PC-9 (cell line): ENCODE measurements at places on chromosomes 2 and 18. TPM values are rescaled to one million over a fixed set of nuclear protein-coding genes. Genes with fewer than 3 reads are reported as not detected.

The FZD7 gene
- total RNA-seq = 26.8 and 30.9 TPM in 2 replicates

The TBR1 gene
- not detected in 2 replicates for total RNA-seq

GRCh38 chr2:27378096-27378808 is 2.3 kb downstream of the ZNF513 start:
- no peak for DNase-seq

The IL18R1 gene
- total RNA-seq = 1.9 and 3.4 TPM in 2 replicates

GRCh38 chr2:128789221-128789620 is 470.6 kb upstream of the HS6ST1 start:
- DNase-seq = no peak

DNA sequence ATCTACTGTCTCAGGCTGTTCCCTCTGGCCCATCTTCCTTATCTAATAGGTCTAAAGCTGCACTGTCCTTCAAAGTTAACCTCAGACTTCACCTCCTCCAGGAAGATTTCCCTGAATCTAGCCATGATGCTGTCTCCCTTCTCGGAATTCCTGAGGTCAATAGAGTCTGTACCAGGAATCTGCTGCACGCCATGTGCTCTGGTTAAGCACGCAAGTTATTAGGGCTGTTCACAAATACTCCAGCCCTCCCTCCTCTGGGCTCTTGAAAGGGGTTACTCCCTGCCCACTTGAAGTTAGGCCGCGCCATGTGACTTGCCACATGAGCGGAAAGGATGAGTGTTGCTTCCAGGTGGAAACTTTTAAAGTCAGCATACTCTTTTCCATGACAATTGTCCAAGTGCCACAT is 43.6 kb downstream of the MCFD2 start:
- DNase-seq = no peak

The OR6B2 gene
- not detected in 2 replicates for total RNA-seq

The HOXD11 gene
- not detected in 2 replicates for total RNA-seq

The XIRP2 gene
- not detected in 2 replicates for total RNA-seq

The IL1RN gene
- total RNA-seq = 5.0 and 8.4 TPM in 2 replicates

The OTOF gene
- total RNA-seq = not detected in 2 replicates

GRCh38 chr18:79523736-79524180 is 128.0 kb downstream of the NFATC1 start:
- DNase-seq = no peak

- no peak for DNase-seq
Observed at GRCh38 chr2:52115750-52116149, 1083.8 kb upstream of the NRXN1 start.

DNA sequence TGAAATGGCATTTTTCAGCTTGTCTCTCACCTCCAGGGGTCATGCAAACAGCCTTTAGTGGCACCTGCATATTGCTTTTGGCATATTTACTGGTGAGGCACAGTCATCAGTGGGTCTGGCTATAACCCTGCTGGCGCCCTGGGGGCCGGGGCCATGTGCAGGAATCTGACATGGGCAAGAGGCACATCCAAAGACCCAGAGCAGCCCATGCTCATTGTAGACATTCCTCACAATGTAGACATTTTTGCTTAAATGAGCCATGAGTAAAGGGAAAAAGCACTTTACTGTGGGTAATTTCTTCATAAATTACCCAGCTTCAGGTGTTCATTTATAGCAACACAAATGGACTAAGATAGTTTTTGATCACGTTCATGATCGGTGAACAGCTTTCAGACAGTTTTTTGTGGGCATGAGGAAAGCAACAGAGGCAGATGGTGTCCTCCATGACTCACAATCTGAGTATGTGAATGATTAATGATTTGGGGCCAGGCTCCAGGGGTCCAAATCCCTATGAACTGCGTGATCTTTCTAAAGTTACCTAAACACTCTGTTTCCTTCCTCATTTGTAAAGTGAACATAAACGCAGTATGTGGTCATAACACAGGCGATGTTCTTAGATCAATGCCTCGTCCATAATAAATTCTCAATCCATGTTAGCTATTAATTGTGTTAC is 85.8 kb downstream of the LIPG start:
- no peak for DNase-seq

- no peak for DNase-seq
Observed at GRCh38 chr18:36377626-36378025, 80.1 kb downstream of the FHOD3 start.

- DNase-seq = no peak
Observed at GRCh38 chr2:239261796-239262483, 138.9 kb downstream of the HDAC4 start.

GRCh38 chr18:407626-408224 is 92.8 kb downstream of the COLEC12 start:
- DNase-seq = no peak

DNA sequence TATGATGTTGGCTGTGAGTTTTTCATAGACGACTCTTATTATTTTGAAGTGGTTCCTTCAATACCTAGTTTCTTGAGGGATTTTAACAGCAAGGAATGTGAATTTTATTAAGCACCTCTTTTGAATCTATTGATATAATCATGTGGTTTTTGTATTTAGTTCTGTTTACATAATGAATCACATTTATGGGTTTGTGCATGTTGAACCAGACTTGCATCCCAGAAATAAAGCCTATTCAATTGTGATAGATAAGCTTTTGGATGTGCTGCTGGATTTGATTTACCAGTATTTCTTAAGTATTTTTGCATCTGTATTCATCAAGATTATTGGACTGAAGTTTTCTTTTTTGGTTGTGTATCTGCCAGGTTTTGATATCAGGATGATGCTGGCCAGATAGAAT is 131.6 kb upstream of the SCN7A start:
- DNase-seq = no peak

The ATP6V1B1 gene
- 7.8 and 13.9 TPM in 2 replicates for total RNA-seq

DNA sequence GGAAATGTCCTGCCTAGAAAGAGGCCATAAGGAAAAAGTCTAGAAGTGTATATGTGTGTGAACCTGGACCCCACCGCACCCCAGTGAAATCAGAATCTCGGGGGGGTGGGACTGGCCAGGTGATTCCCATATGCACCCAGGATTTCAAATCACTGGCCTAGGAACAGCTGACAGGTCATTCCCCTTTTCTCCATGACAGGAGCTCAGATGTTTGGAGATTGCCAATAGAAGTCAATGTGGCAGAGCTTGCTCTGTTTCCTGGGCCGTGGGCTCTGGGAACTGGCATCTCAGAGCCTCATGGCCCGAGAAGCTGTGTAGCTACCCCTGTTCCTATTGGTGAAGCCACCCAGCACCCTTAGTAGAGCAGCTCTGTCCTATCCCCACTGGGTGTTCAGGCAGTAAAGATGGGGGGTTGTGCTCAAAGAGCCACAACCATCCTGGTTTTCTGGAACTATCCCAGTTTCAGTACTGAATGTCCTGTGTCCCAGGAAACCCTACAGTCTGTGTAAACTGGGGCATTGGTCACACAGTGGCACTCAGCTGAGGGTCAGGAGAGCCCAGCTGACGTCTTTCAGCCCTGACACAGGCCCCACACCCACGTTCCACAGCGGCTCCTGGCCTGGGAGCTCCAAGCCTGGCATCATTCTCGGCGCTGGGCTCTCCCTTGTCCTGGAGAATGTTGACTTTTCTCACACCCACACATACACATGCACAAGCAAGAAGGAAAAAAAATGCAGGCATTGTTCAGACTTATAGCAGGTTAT is 18.9 kb downstream of the GNLY start:
- DNase-seq = no peak

DNA sequence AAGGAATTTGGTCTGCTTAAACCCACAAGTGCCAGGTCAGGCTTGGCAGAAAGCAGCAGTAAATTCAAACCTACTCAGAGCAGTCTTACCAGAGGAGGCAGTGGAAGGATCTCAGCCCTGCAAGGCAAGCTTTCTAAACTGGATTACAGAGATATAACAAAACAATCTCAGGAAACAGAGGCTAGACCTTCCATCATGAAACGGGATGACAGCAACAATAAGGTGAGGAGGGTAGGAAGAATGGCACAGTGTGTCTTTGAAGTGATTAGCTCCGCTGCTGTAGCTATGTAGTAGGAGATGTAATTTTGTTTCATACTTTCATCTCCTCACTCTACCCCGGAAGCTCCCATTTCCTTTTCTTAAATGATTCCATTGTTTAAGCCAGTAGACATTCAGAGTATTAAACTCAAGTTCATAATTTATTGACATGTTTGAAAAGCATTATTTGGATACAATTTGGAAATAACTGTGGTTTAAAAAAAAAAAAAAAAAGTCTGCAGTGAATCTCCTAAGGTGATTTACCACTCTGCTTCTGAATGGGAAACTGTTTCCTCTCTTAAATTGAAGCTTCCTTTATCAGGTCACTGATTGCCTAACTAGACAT is 29.4 kb upstream of the DYSF start:
- DNase-seq = no peak

DNA sequence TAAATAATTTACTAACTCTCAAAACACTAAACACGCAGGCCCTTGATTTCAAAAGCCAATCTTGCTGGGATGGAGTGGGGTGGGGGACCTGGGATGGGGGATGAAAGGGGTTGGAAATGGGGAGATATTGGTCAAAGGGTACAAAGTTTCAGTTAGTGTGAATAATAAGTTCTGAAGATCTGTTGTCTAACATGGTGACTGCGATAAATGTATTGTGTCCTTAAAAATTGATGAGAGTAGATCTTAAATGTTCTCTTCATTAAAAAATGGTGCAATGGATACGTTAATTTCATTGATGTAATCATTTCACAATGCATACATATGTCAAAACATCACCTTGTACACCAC is 505 bp upstream of the ACYP2 start:
- no peak for DNase-seq

- no peak for DNase-seq
Observed at GRCh38 chr2:113064898-113065297, 2.9 kb upstream of the IL1F10 start.

The STARD6 gene
- not detected in 2 replicates for total RNA-seq

The CABYR gene
- total RNA-seq = 19.5 and 32.4 TPM in 2 replicates

The YIPF4 gene
- total RNA-seq = 40.9 and 42.4 TPM in 2 replicates

The ARL5A gene
- total RNA-seq = 36.1 and 47.5 TPM in 2 replicates

GRCh38 chr2:186572705-186573104 is 17.2 kb upstream of the ITGAV start:
- peak; percentile 13 for DNase-seq

- no peak for DNase-seq
Observed at GRCh38 chr2:10221976-10222870, 80.5 kb upstream of the HPCAL1 start.

The DTYMK gene
- 183 and 191 TPM in 2 replicates for total RNA-seq

DNA sequence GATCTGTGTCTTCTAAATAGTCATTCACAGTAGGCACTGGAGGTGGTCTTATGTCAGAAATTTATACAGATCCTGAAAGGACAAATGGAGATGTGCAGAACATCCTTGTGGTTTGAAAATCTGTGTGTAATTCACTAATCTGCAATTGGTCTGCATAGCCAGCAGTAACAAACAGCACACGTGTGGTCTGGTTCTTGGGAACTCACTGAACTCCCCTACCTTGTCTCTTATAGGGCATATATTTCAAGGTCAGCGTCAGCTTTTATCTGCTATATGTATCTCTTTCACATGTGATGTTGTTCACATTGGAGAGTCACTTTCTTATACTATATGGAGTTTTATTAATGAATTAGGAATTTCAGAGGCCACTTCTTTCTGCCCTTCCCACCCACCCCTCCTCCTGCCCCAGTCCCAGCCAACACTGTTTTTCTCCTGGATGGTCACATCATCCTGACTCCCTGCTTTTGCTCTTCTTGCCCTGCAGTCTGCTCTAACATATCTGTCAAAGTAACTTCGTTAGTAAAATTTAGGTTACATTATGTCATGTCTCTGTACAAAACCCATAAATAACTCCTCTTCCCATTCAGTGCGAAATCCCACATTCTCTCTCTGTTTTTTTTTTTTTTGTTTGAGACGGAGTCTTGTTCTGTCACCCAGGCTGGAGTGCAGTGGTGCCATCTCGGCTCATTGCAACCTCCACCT is 35.4 kb upstream of the CABYR start:
- no peak for DNase-seq

The LYPD1 gene
- 5.1 and 10.3 TPM in 2 replicates for total RNA-seq

- DNase-seq = no peak
Observed at GRCh38 chr2:60855989-60856669, 25.2 kb upstream of the REL start.

The RGPD4 gene
- not detected in 2 replicates for total RNA-seq

The ACMSD gene
- not detected in 2 replicates for total RNA-seq

DNA sequence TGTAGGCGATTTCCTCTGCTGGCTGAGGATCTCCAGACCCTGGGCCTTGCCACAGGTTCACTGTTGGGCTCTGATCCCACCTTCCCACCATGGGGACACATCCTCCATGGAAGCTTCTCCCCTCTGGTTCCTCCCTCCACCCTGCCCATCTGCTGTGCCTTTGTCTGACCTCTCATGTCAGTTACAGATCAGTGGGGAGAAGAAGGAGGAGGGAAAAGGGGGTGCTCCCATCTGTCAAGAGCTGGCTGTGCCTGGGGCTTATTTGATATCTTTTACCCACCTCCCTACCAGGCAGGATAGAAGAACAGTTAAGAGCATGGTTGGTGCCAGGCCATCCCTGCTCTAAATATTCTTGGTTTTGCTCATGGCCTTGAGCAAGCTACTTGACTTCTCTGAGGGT is 12.3 kb upstream of the DNAJB2 start:
- no peak for DNase-seq

The MYO1B gene
- total RNA-seq = 48.5 and 55.0 TPM in 2 replicates

The IL1RL1 gene
- total RNA-seq = 0.55 and 1.7 TPM in 2 replicates
